ENCODE measurements at places on chromosomes 6 and 20. TPM values are rescaled to one million over a fixed set of nuclear protein-coding genes. Genes with fewer than 3 reads are reported as not detected.

ECT2L gene
- total RNA-seq: not detected

KCNQ5 gene
- total RNA-seq: 2.0 TPM

DNA sequence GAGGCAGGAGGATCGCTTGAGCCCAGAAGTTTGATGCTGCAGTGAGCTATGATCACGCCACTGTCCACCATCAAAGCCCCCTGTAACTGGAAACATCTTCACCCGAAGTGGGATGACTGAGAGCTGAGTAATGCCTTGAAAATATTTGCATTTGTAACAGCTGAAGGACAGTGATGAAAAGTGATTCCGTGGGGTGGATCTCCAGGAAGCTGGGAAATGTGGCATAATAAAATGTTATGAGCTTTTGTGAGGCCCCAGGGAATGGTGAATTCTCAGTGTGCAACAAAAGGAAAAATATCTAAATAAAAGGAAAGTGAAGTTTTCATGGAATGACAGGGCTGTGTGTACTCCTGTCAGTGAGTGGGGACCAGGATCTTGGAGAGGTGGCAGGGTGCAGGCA, 92.0 kb downstream of the JAG1 start:
- DNase-seq: no peak

DNA sequence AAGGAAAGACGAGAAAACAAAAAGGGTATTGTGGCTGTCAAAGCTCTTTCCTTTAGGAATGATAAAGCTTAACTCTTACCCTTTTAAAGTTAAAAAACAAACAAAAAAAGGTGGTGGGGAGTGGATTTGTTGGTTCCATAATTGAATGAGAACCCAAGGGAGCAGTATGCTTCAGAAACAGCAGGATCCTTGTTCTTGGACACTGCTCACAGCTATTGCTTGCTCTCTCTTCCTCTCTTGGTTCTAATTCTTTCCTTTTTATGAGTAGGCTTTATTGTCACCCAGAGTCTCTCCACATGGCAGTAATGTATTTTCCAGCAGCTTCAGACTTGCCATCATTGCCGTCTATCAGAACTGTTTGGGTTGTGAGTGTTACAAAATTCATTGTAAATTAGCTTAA, 18.7 kb upstream of the ATRN start:
- no peak for DNase-seq
